ENCODE measurements at places on chromosomes 2 and 18.

GRCh38 chr2:215847056-215847455 is 166.3 kb downstream of the MREG start:
- DNase-seq, result no peak

GRCh38 chr18:59123588-59124369 is 15.9 kb upstream of the SEC11C start:
- DNase-seq, result no peak

GRCh38 chr18:23131693-23132319 is 3.5 kb upstream of the CABLES1 start:
- peak; percentile 11 for DNase-seq

DNA sequence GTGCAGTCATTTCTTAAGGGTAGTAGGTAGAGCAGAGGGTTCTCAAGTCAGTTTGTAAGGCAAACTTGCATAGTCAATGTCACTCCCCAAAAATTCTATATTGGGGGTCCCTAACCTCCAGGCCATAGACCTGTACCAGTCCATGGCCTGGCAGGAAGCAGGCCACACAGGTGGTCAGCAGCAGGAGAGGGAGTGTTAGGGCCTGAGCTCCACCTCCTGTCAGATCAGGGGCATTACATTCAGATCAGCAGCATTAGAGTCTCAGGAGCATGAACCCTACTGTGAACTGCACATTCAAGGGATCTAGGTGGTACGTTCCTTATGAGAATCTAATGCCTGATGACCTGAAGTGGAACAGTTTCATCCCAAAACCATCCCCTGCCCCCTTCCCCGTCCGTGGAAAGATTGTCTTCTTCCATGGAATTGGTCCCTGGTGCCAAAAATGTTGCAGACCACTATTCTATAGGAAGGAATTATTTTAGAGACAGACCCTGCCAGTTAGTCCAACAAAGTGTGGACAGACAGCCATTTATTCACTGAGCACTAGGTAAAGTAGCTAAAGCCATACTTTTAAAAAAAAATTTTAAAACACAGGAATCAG is 6.7 kb downstream of the COA5 start:
- DNase-seq, result no peak

GRCh38 chr2:37769551-37769950 is 98.1 kb upstream of the CDC42EP3 start:
- no peak for DNase-seq

DNA sequence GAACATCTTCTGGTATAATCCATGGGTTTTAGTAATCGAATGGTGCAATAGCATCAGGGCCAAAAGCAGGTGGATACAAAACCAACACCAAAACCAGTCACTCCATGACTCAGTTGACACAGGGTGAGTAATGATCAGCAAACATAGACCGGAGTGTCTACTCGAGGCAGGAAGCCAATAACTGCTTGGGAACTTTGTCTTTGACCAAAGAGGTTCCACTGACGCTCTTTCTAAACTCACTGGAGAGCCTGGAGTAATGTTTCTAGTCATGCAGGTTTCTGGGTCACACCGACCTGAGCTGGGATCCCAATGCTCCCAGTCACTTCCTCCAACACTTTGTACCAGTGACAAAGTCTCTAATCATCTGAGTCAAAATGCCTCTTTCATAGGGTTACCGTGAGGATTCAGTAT is 30.9 kb downstream of the MREG start:
- no peak for DNase-seq

DNA sequence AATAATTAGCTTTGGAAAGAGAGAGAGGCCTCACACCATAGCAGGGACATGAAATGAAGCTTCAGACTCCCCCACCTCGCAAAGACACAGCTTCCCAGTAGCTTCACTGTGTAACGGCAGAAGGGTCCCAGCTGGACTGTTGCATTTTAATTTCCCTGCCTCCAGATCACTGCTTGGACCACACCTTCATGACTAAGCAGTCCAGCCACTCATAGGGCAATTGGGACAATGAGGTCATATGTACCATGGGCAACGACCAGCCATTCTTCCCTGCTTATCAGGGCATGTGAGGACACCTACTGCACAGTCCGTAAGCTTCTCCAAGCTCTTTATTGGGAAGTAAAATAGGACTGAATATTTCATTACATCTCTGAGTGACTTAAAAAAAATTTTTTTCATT is 183.0 kb downstream of the MREG start:
- DNase-seq, result no peak

GRCh38 chr2:7203056-7203467 is 285.9 kb downstream of the RNF144A start:
- DNase-seq, result no peak

GRCh38 chr18:11179959-11180519 is 30.7 kb upstream of the PIEZO2 start:
- no peak for DNase-seq

GRCh38 chr2:33336036-33336625 is 140.3 kb upstream of the RASGRP3 start:
- no peak for DNase-seq

GRCh38 chr18:61785588-61785987 is 107.2 kb downstream of the RNF152 start:
- DNase-seq, result no peak

GRCh38 chr2:76667821-76668271 is 854.3 kb downstream of the LRRTM4 start:
- DNase-seq, result no peak

DNA sequence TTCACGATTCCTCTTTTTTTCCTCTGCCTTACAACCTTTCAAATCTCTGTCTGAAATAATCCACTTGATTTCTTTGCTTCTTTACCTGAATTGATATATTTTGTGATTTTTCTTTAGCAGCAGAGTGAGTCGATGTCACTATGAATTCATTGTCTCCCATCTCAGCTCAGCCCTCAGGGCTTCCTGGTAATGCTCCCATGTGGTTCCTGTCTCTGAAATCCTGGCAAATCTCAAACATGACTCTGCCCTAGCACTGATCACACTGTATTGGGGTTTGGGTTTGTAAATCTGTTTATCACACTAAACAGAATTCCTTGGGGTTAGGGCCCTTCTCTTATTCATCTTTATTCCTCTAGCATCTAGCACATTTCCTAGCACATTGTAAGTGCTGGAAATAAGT is 43.0 kb upstream of the MSTN start:
- DNase-seq, result no peak

GRCh38 chr2:26692897-26693849 is 651 bp downstream of the KCNK3 start:
- no peak for DNase-seq

All from T-helper 22 cell (primary cell).